Mesothelial cell of epicardium (in vitro differentiated cells): ENCODE measurements at places on chromosomes 6 and 20. TPM values are rescaled to one million over a fixed set of nuclear protein-coding genes. Genes with fewer than 3 reads are reported as not detected.

SEL1L2 gene
- not detected in 3 replicates for total RNA-seq

FOXQ1 gene
- 0.20 to 0.53 TPM (median 0.41 TPM) in 3 replicates for total RNA-seq

STK4 gene
- total RNA-seq = 29.9 to 31.7 TPM (median 31.3 TPM) in 3 replicates

PRRC2A gene
- 273 to 290 TPM (median 288 TPM) in 3 replicates for total RNA-seq

SEC63 gene
- total RNA-seq = 154 to 158 TPM (median 154 TPM) in 3 replicates

DEFB129 gene
- not detected in 3 replicates for total RNA-seq

HLA-B gene
- total RNA-seq = 43.9 to 47.7 TPM (median 46.6 TPM) in 3 replicates

SLC35A1 gene
- total RNA-seq = 24.0 to 26.6 TPM (median 26.4 TPM) in 3 replicates

RBPJL gene
- not detected in 3 replicates for total RNA-seq

PLN gene
- total RNA-seq = 0.20 to 0.50 TPM (median 0.47 TPM) in 3 replicates

MMUT gene
- total RNA-seq = 19.8 to 20.1 TPM (median 20.0 TPM) in 3 replicates

ZC2HC1B gene
- total RNA-seq = 0.29 TPM in 1 of 3 replicates, not detected in the others

CST7 gene
- total RNA-seq = not detected in 3 replicates

PROKR2 gene
- 2.1 to 2.4 TPM (median 2.3 TPM) in 3 replicates for total RNA-seq

GSTA2 gene
- total RNA-seq = not detected in 3 replicates

OXT gene
- total RNA-seq = not detected in 3 replicates

TUBB1 gene
- total RNA-seq = not detected in 3 replicates

SPDEF gene
- total RNA-seq = 0.34 to 0.50 TPM (median 0.40 TPM) in 3 replicates

TRIM15 gene
- total RNA-seq = not detected in 3 replicates

GLP1R gene
- not detected in 3 replicates for total RNA-seq

DEFB124 gene
- total RNA-seq = not detected in 3 replicates

LGSN gene
- total RNA-seq = 0.14 TPM in 1 of 3 replicates, not detected in the others

TBC1D32 gene
- total RNA-seq = 26.7 to 30.1 TPM (median 26.8 TPM) in 3 replicates

KIAA0408 gene
- 0.25 to 0.58 TPM (median 0.27 TPM) in 3 replicates for total RNA-seq

RWDD2A gene
- total RNA-seq = 6.4 to 6.7 TPM (median 6.4 TPM) in 3 replicates

CALHM4 gene
- not detected in 3 replicates for total RNA-seq

MUCL3 gene
- not detected in 3 replicates for total RNA-seq

HSPA1A gene
- total RNA-seq = 61.3 to 70.1 TPM (median 61.7 TPM) in 3 replicates

NPBWR2 gene
- total RNA-seq = not detected in 3 replicates

RPS21 gene
- 1,089 to 1,145 TPM (median 1,126 TPM) in 3 replicates for total RNA-seq

LTB gene
- 0.32 TPM in 1 of 3 replicates, not detected in the others for total RNA-seq

CARMIL1 gene
- 12.4 to 15.7 TPM (median 14.2 TPM) in 3 replicates for total RNA-seq

HAO1 gene
- not detected in 3 replicates for total RNA-seq

CNPY3 gene
- total RNA-seq = 61.0 to 64.4 TPM (median 61.6 TPM) in 3 replicates

CST4 gene
- total RNA-seq = not detected in 3 replicates

ADGRB3 gene
- total RNA-seq = 13.9 to 14.9 TPM (median 14.8 TPM) in 3 replicates

TRIM31 gene
- total RNA-seq = 0.58 to 0.68 TPM in 2 of 3 replicates, not detected in the other

MTO1 gene
- total RNA-seq = 16.8 to 21.6 TPM (median 19.9 TPM) in 3 replicates

NKAIN4 gene
- total RNA-seq = 16.1 to 18.4 TPM (median 16.8 TPM) in 3 replicates

GPR31 gene
- total RNA-seq = not detected in 3 replicates

CDH4 gene
- total RNA-seq = 1.1 to 1.7 TPM (median 1.6 TPM) in 3 replicates
